ENCODE measurements at places on chromosomes 12 and 14.

GRCh38 chr12:91980389-91980821 lies 165.2 kb downstream of the BTG1 start:
- no peak for DNase-seq

GRCh38 chr14:99579903-99580571 lies 24.0 kb downstream of the CCDC85C start:
- no peak for DNase-seq

DNA sequence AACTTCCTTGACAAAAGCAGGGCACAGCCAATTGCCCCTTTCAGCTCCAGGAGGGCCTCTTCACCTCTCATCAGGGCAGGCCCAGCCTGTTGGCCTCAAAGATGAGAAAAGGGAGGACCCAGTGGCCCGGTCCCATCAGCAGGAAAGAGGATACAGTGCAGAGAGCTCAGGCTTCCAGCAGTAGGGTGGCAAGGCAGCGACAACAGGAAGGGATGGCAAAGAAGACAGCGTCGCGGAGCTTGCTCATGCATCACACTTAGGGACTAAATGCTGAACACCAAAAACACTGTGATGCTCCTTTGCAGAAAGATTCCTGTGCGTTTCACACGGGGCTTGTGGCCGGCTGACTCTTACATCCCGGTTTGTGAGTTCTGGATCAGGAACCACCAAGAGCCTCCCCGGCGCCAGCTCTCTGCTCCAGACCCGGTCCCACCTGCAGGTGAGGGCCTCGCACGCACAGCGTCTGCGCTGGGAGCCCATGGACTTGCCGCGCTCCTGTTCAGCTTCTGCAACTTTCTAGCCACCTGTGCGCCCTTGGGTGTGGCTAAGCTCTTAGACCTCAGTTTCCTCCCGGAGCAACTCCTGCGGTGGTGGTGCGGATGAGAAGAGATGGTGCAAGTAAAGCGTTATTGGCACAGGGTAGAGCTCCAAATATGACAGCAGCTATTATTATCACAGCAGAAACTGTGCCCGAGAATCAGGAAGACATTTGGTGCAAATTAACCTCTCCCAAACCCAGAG lies 15.3 kb upstream of the BCL7A start:
- no peak for DNase-seq

- no peak for DNase-seq
These were observed 36.9 kb upstream of the PRMT8 start for GRCh38 chr12:3453990-3454680.

DNA sequence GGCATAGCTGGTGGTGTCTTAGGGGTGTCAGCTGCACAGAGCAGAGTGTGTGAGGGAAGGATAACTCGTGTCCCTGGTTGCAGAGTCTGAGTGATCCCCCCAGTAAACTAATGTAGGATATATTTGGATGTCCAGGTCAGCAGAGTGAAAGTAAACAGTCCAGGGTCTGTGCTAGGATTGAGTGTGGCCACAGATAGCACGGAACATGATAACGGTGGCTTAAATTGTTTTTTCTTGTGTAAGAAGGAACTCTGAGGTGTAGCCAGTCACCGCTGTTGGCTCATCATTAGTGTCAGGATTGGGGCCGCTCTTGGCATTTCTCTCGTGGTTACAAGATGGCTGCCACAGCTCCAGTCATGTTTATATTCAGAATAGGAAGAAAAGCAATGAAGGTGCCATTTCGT lies 97.3 kb downstream of the DERA start:
- no peak for DNase-seq

GRCh38 chr14:91032248-91032647 lies 28.2 kb downstream of the RPS6KA5 start:
- no peak for DNase-seq

DNA sequence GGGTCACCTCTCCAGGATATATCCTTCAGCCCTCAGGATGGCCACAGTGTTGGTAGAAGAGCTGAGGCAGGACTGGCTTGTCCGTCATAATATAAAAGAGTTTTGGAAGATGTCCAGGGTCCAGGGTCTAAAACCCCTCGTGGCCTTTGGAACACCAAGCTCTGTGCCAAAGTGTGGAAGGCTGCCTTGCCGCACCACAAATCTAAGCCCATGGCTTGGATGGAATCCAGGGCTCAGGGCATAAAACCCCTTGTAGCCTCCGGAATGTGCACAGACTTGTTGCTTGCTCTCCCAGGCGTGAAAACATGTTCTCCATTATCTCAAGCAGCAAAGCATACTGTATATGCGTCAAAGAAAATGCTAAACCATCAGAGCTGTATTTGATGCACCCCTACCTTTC lies 46.7 kb downstream of the TNFAIP2 start:
- no peak for DNase-seq

GRCh38 chr12:21301-22189 lies 45.0 kb upstream of the IQSEC3 start:
- DNase-seq: no peak

- DNase-seq: no peak
These were observed 12.0 kb downstream of the KRT5 start for GRCh38 chr12:52508211-52508610.

GRCh38 chr12:54431911-54432814 lies 13.1 kb upstream of the ITGA5 start:
- peak; percentile 98 for DNase-seq

GRCh38 chr12:110846615-110847566 lies at the start of gene CCDC63:
CCDC63 (plus strand) TSS chr12:110846987; CDS start chr12:110852955, 5,968 bp downstream.
- peak; percentile 68 for DNase-seq

DNA sequence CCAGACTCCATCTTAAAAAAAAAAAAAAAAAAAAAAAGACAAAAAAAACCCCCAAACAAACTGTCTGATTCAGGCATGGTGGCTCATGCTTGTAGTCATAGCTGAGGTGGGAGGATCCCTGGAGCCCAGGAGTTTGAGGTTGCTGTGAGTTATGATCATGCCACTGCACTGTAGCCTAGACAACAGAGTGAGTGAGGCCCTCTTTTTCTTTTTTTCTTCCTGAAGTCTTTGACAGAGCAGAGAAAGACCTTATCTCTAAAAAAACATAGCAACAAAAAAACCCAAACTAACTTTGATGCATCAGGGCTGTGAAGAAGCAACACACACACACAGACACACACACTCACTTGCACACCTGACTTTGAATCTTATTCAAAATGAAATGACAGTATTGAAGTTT lies 7.7 kb upstream of the AMN1 start:
- no peak for DNase-seq

- no peak for DNase-seq
These were observed 367.8 kb upstream of the CLEC14A start for GRCh38 chr14:38623661-38624060.

GRCh38 chr14:102140027-102140749 lies 491 bp downstream of the WDR20 start:
- DNase-seq: peak; percentile 24

- no peak for DNase-seq
These were observed 55.2 kb downstream of the RASSF3 start for GRCh38 chr12:64665514-64665913.

DNA sequence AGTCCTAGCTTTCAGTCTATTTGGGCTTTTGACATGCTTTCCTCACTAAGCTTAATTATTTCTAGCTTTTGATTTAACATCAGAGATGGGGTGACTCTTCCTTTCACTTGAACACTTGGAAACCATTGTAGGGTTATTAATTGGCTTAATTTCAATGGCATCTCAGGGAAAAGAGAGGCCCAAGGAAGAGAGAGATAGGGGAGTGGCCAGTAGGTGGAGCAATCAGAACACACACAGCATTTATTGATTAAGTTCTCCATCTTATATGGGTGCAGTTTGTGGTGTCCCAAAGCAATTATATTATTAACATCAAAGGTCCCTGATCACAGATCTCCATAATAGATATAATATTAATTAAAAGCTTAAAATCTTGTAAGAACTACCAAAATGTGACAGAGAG lies 1466.1 kb upstream of the SEL1L start:
- DNase-seq: no peak

GRCh38 chr14:101873076-101873825 lies 91.1 kb upstream of the DYNC1H1 start:
- no peak for DNase-seq

DNA sequence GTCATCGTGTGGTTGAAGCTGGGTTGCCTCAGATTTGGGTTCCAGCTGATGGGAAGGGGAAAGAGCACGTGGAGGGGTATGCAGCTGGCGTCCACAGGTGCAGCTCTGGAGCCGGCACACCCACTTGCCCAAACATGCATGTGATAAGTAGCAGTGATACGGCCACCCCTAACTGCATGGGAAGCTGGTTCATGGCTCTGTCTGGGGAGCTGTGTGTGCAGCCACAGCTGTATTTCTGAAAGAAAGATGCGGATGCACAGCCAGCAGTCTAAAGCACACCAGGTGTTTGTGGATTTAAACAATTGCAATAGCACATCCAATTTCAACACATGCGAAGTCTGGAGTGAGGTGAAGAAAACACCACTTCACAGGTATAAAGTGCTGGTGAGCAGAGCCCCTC lies 181.4 kb downstream of the EFCAB11 start:
- no peak for DNase-seq

- no peak for DNase-seq
These were observed 165.1 kb downstream of the GXYLT1 start for GRCh38 chr12:41979574-41979973.

- DNase-seq: no peak
These were observed 31.2 kb downstream of the RFLNA start for GRCh38 chr12:124326104-124326503.

DNA sequence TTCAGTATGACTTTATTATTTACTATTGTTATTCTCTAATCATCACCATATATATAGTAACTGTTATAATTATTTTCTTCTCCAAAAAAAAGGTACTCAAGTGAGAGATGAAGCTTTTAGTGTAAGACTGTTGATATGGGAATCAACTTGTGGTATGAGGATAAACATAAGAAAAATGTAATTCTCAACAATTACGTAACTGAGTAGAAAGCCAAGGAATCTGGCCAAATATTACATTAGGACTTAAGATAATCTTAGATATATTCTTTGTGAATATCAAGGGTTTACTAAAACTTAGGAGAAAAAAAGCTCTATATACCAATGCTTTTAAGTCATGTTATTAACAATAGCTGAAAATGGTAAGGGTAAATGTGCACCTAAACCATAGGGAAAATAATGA lies 13.3 kb downstream of the SENP1 start:
- no peak for DNase-seq

- no peak for DNase-seq
These were observed 54.2 kb downstream of the CKAP4 start for GRCh38 chr12:106193394-106194215.

DNA sequence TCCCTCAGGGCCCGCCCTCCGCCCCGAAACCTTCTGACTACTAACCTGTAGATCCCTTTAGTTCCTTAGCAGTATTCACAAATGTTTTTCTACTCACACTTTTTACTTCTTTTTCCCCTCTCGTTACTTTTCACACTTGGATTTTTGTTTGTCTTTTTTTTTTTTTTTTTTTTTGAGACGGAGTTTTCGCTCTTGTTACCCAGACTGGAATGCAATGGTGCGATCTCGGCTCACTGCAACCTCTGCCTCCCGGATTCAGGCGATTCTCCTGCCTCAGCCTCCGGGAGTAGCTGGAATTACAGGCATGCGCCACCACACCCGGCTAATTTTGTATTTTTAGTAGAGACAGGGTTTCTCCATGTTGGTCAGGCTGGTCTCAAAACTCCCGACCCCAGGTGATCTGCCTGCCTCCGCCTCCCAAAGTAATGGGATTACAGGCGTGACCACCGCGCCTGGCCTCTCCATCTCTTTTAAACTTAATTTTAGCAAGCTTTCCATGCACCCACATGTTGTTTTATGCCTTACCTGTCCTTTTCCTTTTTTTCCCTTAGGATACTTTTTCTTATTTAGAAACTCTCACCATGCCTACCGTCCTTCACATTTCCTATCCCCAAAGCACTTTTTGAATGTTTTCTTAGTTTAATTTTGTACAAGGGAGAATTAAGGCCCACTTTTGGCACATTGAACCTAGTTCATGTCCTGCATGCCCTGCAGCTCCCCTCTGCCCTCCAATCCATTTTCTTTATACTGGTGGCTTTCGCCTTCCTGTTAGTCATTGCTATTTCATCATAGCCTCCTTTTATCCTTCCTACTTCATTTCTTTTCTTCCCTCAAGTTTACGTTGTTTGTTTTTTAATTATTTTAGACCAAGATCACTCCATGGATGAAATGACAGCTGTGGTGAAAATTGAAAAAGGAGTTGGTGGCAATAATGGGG lies 1.1 kb downstream of the SP1 start:
- no peak for DNase-seq

Measured in dermis microvascular lymphatic vessel endothelial cell (primary cell).